EH (cell line): ENCODE measurements at places on chromosomes 16 and 17.
A peak's percentile ranks its signal among the peaks of the same experiment; 100 is the strongest.

GRCh38 chr17:47731396-47731795, 1.6 kb upstream of the TBX21 start:
- DNase-seq: no peak

DNA sequence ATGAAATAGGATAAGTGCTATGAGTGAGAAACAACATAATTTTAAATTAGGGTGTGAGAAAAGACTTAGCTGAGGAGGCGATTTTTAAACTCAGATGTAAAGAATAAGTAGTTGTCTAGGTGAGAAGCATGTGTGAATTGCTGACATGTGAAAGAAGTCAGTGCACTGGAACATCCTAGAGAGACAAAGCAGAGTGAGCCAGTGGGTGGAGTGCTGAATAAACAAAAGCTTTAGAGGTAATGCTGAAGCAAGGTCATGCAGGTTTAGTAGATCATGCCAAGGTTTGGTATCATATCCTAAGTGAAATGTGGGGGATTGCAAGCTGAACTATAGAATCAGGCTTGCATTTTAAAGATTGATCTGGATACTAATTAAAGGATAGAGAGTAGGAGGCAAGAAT, 89.4 kb downstream of the KIF2B start:
- DNase-seq: no peak

- DNase-seq: peak; percentile 100
These were observed 15.9 kb downstream of the TMEM92 start for GRCh38 chr17:50289991-50290702.

GRCh38 chr17:70138291-70138865, 31.0 kb upstream of the KCNJ2 start:
- peak; percentile 41 for DNase-seq

GRCh38 chr16:56451753-56452689, 667 bp downstream of the OGFOD1 start:
- DNase-seq: peak; percentile 58

DNA sequence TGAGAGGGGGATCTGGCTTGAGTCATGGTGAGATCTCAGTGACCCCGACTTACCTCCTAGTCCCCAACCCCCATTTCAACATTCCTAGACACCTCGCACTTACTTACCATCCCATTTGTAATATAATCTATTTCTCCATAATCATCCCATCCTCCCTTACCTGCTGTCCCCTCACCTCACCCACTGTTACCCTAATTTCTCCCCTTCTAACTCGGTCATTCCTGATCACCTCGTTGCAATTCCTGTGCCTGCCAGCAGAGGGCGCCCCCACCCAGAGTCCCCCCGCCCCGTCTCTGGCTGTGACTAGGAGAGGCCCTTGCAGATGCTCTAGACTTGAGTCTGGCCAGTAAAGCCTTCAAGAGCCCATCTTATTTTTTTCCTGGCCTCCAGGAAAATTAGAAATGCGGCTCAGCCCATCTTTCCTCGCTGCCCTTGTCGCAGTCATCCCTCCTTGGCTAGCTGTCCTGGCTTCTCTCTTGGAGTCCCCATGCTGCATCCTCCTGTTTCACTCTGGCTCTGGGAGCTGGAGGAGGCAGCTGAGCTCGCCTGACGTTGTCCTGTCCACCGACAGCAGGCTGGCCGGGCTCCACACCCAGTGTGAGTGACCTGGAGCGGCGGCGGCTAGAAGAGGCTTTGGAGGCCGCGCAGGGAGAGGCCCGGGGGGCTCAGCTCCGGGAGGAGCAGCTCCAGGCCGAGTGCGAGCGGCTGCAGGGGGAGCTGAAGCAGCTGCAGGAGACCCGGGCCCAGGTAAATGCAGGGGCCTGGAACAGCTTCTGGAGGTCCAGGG, 5.0 kb downstream of the TBKBP1 start:
- DNase-seq: peak; percentile 58

GRCh38 chr16:695355-696089, 5.3 kb upstream of the WDR24 start:
- DNase-seq: no peak

DNA sequence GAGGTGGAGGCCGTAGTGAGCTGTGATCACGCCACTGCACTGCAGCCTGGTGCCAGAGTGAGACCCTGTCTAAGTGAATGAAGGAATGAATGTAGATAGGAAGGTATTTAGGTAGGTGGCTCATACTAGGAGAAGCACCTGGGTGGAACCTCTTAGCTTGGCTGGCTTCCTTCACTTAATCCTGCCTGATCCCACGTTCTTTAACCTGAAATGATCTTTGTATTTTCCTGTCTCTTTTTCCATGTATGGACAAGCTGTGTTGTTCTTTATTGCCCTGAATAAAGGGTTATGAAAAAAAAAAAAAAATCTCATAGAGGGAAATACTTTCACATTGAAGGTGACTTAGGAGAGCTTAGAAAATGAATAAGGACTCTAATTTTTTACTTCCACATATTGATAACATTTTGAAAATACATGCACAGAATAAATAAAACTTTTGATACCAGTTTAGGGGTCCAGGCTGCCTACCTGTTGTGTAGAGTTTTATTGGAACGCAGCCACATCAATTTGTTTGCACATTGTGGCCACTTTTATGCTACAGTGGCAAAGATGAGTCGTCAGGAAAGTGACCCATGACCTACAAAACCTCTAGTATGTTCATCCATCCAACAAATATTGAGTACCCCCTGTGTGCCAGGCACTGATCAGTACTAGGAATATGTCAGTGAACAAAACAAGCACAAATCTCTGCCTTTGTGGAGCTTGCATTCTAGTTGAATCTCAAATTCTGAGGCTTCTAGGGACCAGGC, 44.6 kb downstream of the VPS35L start:
- no peak for DNase-seq

DNA sequence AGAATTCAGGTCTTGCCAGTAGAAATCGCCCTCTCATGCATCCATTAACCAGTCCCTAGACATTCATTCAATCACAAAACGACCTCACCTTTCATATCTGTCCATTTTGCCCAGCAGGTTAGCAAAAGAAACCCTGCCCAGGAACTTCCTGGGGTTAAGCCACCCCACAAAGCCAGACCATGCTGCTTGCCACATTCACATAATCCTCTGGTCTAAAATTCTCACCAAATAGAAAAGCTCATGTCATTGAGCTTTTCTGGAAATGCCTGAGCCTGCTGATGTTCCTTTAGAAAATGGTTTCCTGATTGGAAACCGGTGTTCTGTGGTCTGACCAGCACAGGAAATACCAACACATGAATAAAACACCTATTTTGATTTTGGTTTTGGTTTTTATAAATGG, 21.6 kb upstream of the DYNLRB2 start:
- DNase-seq: no peak

DNA sequence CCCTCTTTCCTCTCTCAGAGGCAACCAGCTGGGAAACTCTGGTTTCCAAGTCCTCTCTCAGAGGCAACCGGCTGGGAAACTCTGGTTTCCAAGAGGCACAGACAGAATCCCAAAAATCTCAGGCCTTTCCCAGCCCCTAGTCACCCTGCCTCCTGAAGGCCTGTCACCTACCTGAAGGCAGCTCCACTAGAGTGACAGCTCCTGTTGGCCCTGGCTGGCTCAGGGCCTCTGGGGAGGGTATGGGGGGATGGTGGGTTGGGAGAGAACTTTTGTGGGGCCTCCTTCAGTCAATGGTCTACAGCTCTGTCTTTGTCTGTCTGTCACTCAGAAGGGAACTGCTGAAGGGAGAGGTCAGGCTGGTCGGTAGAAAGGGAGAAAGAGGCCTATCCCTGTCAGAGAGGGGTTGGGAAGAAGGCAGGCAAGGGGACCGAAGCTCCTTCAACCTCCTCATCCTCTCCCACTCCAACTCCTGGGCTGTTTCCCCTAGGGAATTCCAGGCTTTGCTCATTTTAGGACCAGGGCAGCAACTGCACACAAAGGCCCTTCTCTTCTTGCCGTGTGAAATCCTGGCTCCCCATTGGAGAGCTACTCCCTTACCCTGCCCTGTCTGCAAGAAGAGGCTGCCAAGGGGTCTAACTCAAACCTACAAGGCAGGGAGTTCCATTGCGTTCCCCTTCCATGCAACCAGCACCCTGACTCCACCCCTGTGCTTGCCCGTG, 23.6 kb downstream of the COPZ2 start:
- no peak for DNase-seq

GRCh38 chr17:42819939-42820535, 4.0 kb downstream of the BECN1 start:
- peak; percentile 63 for DNase-seq

DNA sequence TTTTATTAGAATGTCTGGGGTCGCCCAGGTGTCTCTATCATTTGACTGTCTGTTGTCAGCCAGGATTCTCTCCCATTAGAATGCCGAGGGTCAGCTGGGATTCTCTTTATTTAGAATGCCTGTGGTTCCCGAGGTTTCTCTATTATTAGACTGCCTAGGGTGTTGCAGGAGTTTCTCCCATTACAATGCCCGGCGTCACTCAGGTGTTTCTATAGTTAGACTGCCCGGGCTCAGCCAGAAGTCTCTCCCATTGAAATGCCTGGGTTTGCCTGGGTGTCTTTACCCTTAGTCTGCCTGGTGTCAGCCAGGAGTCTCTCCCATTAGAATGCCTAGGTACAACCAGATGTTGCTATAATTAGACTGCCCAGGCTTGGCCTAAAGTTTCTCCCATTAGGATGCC, 2252.0 kb downstream of the TP53TG3F start:
- DNase-seq: no peak

GRCh38 chr17:72104164-72104862, 16.5 kb upstream of the SOX9 start:
- no peak for DNase-seq

DNA sequence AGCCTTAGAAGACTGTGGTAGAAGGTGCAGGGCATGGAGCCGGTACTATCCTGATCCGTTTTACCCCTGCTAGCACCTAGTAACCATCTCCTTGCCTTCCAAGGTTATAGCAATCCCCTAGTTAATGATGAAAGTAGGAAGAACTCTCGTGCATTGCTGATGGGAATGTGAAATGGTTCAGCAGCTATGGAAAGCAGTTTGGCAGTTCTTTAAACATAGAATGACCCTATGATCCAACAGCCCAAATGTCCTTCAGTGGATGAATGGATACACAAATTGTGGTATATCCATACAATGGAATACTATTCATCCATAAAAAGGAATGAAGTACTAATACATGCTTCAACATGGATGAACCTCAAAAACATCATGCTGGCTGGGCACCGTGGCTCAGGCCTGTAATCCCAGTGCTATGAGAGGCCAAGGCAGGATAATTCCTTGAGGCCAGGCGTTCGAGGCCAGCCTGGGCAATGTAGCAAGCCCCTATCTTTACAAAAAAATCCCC, 6.2 kb upstream of the SRCIN1 start:
- DNase-seq: no peak

DNA sequence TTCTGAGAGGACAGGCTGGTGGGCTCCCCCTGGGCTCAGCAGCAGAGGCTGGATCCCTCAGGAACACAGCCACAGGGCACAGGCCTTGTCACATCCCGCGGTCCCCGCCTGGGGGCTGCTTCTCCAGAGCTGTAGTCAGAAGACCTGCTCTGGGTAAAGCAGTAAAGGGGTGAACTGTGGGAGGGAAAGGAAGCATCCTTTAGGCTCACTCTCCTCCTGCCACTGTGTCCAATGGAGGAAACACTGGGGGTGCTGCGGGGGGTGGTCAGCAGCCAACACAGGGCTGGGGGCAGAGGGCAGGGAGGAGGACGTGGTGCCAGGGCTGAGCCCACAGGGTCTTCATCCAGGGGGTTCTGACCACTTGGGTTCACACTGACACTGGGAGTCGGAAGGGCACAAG, 5.0 kb upstream of the SLC38A8 start:
- DNase-seq: no peak

DNA sequence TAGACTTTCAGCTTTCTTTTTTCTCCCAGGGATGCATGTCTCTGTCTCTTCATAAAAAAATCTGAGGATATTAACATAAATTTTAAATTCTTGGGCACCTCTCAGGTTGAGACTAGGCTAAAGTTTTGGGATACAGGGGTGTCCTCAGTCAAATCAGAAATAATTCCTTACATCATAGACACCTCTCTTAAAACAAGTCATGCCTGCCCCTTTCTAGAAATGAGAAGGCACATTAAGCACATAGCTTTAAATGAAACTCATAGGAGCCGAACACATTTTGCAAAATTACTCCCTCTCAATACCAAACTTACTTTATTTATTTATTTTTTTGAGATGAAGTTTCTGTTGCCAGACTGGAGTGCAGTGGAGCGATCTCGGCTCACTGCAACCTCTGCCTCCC, 67.3 kb upstream of the BCAR1 start:
- DNase-seq: no peak

DNA sequence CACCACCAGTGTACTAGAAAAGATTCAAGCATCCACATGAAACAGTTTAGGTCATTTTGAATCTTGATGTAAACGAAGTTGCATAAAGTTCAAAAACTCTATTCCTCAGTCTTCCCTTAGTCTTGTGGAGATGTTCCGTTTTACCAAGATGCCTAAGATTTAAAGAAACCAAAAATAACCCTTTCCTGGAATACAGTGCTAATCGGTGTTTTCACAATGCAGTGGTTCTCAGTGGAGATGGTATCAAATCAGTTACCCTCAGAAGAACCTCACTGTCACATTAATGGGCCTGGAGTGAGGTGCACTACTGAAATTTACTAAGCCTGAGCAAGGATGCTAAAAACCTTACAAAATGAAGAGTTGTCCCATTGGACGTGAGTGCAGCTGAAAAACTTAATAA, 9.1 kb downstream of the PTRH2 start:
- no peak for DNase-seq

- DNase-seq: peak; percentile 37
These were observed 19.8 kb downstream of the MAP2K4 start for GRCh38 chr17:12040478-12040877.

GRCh38 chr17:42252597-42253550, 23.3 kb downstream of the STAT5B start:
- peak; percentile 74 for DNase-seq

GRCh38 chr17:73455050-73455687, 143.4 kb upstream of the CDC42EP4 start:
- no peak for DNase-seq

DNA sequence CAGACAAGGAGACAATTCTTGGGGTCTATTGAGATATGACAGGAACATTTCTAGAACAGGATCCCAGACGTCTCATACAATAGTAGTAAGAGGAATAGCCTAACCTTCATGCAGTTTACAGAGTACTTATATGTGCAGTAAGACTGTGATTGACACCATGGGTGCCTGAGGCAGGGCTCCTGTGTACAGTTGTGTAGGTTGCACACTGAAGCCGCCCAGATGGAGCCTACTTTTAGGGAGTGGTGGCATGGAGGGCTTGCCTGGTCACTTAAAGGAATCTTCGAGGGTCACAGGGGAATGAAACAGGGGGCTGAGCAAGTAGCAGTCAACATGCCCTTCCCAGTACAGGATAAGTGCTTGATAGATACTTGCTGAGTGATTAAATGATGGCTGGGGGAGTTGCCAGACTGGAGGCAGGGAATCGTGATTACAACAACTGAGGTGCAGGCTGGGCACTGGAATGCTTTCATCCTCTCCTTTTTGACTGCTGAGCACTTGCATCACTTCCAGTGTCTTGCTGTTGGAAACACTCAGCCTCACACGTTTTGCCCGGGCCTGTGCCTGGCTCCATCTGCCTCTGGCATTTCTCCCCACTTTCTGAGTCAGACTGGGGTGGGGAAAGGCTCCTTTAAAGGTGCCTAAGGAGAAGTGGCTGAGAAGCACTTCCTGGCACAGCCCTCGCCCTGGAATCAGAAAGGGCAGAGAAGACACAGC, 71.0 kb downstream of the COPRS start:
- DNase-seq: peak; percentile 93
